HT1080 (cell line): ENCODE measurements at places on chromosomes 2 and 18.

DNA sequence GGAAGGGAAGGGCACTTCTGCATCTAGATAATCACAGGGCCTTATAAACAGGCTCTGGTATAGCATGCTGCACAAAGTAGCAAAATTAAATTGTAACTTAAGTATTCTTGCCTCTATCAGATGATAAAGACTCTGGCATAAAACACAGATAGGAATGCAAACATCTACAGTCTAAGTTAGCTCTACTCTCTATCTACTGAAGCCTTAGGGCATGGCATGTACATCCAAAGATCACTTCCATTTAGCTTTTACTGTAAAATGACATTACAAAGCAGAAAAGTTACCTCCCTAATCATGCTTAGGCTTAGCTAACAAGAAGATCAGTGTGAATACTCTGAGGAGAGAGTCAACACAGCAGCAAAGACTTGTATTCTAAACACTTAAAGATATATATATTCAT is 90.7 kb downstream of the NOL10 start:
- no peak for DNase-seq

GRCh38 chr2:105997711-105998110 is 196.4 kb downstream of the UXS1 start:
- no peak for DNase-seq

DNA sequence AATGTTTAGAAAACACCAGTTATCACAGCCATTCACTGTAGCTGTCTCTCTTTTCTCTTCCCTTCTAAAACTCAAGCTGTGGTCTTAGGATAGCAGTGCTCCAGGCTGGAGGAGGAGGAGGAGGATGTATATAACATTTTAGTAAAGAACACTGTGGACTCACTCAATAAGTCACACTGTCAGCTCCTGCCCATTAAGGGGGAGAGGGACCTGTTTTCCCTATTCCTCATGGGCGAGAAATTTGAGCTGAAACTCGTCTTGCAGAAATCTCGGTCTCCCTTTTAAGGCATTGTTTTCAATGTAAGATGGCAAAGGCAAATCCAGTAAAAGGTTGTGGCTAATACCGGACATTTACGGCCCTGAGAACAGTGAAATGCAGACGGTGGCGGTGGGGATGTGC is 114.8 kb upstream of the ZNF236 start:
- no peak for DNase-seq

- DNase-seq = no peak
These were observed 117.8 kb upstream of the NRXN1 start for GRCh38 chr2:51149725-51150124.

DNA sequence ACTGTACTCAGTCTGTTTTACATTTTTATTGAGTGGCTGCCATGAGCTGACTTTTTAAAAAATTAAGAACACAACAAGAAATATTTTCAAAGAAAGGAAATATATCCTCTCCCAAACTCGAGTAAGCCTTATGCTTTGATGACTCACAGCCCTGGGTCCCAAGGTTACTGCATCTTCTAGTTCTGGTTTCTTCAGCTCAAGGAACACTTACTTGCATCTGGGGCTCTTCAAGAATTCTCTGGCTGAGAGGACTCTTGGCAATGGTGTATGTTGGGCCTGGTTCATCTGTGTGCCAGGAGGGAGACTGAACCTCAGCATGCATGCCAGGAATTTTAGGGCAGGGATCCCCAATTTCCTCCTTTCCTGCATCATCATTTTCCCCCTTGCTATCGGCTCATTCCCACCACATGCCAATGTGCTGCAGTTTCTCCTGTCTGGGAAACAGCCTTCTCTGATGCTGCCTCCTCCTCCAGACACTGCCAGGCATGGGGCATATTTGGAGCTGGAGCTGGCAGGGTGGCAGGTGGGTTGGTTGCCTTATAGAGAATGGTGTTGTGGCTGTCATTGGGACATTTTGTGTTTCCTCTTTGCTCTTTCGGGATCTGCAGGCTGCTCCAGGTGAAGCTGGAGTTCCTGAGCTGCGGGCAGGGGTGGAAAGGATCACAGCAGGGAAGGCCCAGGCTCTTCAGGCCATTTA is 192.2 kb upstream of the HS6ST1 start:
- DNase-seq = no peak

- no peak for DNase-seq
These were observed 125.0 kb upstream of the ARHGAP28 start for GRCh38 chr18:6604573-6604941.

GRCh38 chr2:133919285-133919684 is 334.6 kb upstream of the MGAT5 start:
- DNase-seq = no peak

DNA sequence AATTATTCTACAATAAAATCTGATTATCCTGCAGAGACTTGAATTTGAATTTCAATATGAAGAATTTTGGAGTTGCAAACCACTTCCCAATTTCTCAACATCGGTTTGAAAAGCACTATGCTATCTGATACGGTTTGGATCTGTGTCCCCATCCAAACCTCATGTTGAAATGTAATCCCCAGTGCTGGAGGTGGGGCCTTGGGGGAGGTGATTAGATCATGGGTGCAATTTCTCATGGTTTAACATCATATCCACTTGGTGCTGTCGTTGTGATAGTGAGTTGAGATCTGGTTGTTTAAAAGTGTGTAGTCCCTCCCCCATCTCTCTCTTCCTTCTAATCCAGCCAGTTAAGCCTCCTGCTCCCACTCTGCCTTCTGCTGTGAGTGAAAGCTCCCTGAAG is 205.7 kb downstream of the NBAS start:
- DNase-seq = no peak

DNA sequence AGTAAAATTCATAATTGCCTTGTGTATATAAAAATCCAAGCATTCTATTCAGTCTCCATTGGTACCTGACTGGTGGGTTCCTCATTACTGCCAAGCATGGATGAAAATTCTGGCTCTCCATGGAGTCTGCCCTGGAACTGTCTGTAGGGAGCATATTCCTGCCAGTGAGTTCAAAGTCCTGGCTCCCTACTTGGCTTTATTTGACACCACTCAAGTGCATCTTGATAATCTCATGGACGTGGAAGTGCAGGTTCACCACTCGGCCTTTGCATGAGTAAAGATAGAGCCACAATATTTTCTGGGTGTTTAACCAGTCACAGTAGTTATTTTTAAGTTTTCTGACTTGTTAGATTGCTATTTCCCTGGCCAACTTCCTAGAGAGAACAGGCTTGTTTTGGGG is 63.5 kb downstream of the CNTNAP5 start:
- no peak for DNase-seq

- peak; percentile 79 for DNase-seq
These were observed 83.8 kb downstream of the VIT start for GRCh38 chr2:36780231-36780839.

- DNase-seq = no peak
These were observed 585.1 kb upstream of the NETO1 start for GRCh38 chr18:73452866-73453265.

DNA sequence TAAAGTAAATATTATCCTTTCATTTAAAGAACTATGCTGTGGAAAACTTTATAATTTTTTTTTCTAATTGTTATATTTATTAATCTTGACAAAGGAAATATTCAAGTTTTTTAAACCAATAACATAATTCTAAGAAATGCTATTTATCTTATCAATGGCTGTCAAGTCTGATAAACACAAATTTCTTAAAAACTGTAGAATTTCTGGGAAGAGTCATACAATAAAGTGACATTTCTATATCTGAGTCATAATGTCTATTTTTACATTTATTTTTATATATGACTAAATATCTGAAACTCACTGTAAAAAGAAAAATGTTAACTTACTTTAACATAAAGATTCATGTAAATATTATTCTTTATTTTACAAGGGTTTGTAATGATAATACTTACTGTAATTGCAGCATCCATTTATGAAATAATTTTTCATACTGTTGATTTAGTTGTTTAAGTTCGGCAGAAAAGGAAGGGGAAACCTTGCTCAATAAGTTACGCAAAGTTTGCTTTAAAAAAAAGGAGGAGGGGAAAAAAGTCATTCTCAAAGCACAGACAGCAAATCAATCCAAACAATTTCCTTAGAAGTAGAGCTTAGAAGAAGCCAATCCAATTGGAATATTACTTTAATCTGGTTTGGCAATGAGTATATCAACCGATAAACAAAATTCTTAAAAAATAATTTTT is 32.4 kb downstream of the ORC2 start:
- DNase-seq = no peak

DNA sequence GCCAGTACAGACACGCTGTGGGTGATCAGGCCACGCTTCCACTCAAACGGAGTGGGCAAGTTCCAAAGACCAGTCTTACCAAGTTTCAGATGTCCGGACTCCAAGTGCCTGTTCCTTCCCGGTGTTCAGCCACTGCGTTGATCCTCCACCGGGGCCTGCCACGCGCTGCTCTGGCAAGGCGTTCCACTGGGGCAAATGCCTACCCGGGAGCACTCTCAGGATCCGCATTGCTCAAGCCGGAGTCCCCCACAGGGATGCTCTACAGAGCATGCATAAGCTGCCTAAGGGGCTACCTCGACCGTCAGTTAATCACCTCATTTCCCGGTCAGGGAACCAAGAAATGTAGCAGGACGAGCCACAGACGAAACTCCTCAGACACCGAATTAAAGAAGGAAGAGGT is 37.0 kb upstream of the CLASP1 start:
- DNase-seq = no peak
